Ammon's horn (tissue), 1 donor: ENCODE measurements at places on chromosomes 2 and 18.

DNA sequence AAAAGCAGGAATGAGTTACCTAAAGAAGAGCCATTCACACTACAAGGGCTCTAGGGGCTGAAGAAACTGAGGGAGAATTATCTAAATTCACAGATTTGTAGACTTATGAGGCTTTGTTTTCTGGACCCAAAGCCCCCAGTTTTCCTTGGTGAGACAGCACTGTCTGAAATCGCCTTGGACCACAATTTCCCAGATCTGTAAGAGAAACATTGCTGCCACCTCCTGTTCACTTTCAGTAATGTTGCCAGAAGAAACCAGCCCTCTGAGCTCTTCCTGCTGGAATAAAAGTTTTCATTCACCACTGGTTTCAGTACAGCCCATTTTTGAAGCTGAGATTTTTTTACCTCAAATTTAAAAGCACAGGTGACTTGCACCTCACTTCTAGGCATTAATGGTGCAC, 169.2 kb downstream of the CDH20 start:
- peak; percentile 88 for DNase-seq

DNA sequence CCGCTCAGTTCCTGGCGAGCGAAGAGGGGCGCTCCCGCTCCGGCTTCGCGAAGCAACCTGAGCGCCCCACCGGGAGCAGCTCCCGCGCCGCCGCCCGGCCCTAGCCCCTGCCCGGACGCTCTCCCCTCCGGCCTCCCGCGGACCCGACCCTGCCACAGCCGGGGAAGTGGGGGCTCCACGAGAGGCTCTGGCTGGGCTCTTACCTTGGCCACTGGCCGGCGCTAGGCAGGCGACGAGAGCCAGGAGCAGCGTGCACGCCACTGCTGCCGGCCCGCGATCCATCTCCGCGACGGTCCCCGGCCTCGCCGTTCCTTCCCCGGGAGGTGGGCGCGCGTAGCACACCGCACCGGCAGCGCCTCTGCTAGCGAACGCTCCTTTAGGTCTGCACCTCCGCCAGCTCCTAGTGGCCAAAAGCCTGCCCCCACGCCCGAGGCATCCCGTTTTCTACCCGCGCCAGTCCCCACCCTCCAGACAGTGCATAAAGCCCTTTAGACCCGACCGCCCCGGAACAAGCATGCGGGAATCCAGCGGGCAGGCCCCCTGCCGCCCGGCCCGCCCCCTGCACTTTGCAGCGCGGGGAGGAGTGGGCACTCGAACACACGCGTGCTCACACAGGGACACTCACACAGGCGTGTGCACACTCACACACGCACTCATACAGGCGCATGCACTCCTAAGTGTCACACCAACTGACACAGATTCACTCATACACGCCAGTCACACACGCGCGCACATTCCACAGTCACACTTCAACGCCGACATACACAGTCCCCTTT, at the start of gene LRP2:
Gene LRP2 (minus strand): TSS at position 417 of the 776 bp plus-strand sequence. CDS start 135 bp downstream, at position 282.
- peak; percentile 43 for DNase-seq

GRCh38 chr18:23619388-23619881, 33.1 kb upstream of the NPC1 start:
- DNase-seq = peak; percentile 16

GRCh38 chr2:42951263-42951938, 159.0 kb upstream of the HAAO start:
- DNase-seq = peak; percentile 32

DNA sequence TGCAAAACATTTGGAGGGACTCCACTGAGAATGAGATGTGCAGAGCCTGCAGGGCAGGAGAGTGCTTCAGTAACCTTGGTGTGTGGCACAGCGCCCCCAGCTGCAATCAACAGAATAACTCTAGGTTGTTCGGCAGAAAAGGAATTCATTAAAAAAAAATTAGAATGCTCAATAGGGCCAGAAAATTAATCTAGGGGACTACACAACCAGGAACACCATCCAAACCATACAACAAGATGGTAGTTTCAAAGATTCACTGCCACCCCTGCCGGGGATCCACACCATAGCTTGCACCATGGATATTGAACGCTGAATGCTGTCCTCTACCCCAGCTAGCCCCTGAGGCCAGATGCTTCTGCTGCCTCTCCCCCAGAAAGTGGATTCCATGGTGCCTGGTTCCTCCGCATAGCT, 50.1 kb downstream of the THUMPD2 start:
- peak; percentile 49 for DNase-seq

DNA sequence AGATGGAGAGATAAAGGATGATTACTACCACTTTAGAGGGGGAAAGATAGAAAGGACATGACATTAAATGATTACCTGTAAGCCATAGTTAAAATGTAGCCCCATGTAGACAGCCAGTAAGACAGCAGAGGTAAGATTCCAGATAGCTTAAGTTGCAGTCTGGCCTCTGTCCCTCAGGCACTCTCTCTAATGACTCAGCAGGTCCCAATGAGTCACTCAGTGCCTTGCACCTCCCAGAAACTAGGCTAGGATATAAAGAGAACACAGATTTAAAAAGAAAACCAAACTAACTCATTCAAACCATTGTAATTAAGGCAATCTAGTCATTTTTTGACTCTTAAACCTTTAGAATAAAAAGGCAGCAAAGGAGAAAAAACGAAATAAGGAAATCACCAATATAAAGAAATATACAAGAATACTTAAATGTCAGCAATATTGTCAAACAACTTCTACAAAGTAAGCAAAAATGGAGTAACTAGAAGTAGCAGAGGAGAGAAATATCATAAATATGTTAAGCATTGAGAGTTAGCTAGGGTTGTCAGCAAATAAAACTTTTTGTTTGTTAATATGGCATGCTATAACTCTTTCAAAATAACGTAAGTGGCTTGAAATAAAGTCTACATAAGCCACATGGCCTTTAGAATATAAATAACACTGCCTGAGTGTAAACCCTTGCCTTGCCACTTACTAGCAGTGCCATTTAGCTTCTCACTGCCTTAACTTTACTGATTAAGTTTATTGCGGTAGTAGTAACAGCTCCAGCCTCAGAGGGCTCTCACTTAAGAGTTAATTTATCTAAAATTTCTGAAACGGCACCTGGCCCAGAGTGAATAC, 48.5 kb downstream of the SOCS6 start:
- DNase-seq = no peak

GRCh38 chr2:218476676-218477075, 57.8 kb downstream of the VIL1 start:
- no peak for DNase-seq

DNA sequence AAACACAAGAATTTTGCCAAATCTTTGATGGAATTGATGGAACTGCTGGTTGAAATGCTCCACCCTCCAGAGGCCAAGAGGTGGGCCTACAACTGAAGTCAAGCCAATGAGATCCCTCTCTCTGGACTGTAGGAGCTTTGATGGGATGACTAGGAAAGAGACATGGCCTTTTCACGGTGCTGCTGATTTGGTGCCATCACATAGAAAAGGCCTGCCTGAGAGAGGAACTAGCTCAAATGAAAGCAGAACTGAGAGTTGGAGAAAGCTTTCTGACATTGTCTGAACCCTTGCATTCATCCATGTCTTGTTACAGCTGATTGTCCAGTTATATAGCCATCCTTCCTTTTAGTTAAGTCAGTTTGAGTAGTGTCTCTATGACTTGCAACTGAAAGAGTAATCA, 283.8 kb upstream of the LYPD1 start:
- peak; percentile 46 for DNase-seq

GRCh38 chr2:48452108-48452507, 77.8 kb upstream of the STON1 start:
- DNase-seq = peak; percentile 47

- DNase-seq = no peak
Measured at GRCh38 chr2:23784971-23785370, 142.0 kb downstream of the ATAD2B start.

GRCh38 chr18:50563376-50563775, 3.5 kb downstream of the MAPK4 start:
- DNase-seq = no peak

DNA sequence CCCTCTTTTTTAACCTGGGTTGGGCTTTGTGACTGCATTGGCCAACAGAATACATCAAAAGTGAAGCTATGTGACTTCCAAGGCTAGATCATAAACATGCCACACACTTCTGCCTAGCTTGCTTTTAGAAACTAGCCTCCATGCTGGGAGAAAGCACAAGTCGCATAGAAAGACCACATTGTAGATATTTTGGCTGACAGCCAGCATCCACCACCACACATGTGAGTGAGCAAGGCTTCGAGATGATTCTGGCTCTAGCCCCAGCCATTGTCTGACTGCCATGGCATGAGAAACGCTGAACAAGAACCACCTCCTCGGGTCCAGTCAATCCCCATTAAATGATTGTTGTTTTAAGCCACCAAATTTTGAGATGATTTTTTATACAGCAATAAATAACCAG, 66.8 kb upstream of the STPG4 start:
- DNase-seq = peak; percentile 61

DNA sequence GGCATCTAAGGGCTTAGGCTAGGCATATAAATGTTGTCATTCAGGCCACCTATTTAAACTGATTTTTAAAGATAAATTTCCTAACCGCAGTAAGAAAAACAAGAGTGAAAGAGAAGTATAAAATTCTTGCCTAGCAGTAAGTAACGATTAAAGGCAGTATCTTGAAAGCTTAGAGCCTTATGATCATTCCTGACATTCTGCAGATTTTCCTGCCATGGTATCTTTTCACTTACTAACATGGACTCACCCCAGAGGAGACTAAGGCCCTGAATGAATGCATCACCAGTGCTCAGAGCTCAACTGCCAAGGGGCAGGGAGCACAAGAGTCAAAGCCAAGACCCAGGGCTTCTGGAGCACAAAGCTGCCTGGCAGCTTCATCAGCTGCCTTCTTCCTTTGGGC, 133.1 kb downstream of the GCA start:
- no peak for DNase-seq
